ENCODE measurements at places on chromosomes 4 and X. TPM values are rescaled to one million over a fixed set of nuclear protein-coding genes. Genes with fewer than 3 reads are reported as not detected.

DNA sequence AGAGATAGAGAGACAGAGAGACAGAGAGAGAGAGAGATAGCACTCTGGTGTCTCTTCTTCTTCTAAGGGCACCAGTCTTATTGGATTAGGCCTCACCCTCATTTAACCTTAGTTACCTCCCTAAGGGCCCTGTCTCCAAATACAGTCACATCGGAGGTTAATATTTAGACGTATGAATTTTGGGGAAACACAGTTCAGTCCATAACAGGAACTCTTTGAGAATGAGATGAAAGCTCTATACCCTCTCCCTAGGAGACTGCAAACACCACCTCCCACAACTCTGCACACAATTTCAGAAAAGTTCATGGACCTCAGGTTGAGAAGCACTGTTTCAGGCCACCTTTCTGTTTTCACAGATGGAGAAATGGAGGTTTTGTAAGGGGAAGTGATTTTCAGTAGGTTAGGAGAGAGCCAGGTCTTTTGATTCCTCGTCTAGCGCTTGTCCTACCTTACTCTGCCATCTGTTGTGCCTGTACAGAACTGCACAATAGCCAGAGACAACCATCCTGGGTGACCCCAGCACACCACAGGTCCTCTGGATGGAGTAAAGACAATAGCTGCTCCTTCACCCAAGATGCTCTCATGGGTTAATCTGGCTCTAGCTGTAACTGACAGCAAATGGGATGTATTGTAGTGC is 16.9 kb upstream of the LOC101059915 start:
- peak; percentile 41 for DNase-seq

GRCh38 chr4:38306482-38307071 is 346.4 kb downstream of the PTTG2 start:
- DNase-seq, result no peak

DNA sequence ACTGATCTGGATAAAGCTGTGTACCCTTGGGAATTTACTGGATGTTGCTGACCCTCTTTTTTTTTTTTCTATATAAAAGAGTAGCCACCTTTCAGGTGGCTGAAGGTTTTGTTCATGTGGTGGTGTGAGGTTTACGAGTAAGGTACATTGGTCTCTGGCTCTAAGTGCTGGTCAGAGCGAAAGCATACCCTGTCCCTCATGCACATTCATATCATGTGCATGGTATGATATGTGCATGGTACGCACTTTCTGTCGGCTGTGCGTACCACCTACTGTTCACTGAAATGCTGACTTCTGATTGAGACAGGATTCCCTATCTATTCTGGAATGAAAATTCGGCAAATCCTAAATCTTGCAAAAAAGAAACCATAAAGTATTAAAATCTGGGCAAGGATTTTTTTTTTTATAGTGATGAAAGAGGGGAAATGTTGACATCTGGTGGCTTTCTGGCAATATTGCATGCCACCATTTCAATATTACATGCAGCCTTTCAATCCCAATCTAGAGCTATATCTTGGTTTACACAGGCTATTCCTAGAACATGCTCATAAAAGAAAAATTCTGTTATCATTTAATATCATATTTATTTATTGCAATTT is 32.8 kb downstream of the FAM149A start:
- DNase-seq, result no peak

SPINK2 gene
- total RNA-seq, result 0.96 TPM

- no peak for DNase-seq
These were observed 84.5 kb downstream of the GATB start for GRCh38 chr4:151676301-151676700.

DNA sequence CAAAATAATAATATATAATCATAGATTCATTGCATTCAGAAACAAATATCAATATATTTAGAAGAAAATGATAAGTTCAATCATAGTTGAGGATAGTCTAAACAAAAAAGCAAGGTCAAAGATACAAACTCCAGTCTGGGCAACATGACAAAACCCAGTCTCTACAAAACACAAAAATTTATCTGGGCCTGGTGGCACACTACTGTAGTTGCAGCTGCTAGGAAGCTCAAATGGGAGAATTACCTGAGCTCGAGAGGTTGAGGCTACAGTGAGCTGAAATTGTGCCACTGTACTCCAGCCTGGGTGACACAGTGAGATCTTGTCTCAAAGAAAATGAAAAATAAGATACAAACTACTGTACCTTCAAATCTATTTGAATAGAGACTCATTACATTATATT is 52.7 kb upstream of the ANXA10 start:
- DNase-seq, result no peak
